ENCODE measurements at places on chromosomes 2 and 18. TPM values are rescaled to one million over a fixed set of nuclear protein-coding genes. Genes with fewer than 3 reads are reported as not detected.

DNA sequence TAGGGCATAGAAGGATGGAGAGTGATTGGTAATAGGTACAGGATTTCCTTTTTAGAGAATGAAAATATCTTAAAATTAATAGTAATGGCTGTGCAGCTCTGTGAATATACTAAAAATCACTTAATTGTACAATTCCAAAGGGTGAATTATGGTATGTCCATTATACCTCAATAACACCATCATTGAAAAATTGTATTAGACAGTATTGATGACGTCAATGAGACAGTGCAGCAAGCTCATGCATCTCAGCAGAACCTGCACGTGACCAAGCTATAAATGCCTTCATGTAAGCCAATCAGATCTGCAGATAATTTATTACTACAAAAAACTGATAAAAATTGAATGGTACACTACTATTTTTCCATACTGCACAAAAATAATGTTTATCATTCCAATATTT is 354.4 kb upstream of the CDH19 start:
- H3K27me3 ChIP-seq = no peaks in the 10 kb centered on the region
- no peak overlapping the region for H3K27ac ChIP-seq
- no peak overlapping the region for H3K4me3 ChIP-seq
- no peaks in the 10 kb centered on the region for H3K36me3 ChIP-seq
- DNase-seq = no peak

DNA sequence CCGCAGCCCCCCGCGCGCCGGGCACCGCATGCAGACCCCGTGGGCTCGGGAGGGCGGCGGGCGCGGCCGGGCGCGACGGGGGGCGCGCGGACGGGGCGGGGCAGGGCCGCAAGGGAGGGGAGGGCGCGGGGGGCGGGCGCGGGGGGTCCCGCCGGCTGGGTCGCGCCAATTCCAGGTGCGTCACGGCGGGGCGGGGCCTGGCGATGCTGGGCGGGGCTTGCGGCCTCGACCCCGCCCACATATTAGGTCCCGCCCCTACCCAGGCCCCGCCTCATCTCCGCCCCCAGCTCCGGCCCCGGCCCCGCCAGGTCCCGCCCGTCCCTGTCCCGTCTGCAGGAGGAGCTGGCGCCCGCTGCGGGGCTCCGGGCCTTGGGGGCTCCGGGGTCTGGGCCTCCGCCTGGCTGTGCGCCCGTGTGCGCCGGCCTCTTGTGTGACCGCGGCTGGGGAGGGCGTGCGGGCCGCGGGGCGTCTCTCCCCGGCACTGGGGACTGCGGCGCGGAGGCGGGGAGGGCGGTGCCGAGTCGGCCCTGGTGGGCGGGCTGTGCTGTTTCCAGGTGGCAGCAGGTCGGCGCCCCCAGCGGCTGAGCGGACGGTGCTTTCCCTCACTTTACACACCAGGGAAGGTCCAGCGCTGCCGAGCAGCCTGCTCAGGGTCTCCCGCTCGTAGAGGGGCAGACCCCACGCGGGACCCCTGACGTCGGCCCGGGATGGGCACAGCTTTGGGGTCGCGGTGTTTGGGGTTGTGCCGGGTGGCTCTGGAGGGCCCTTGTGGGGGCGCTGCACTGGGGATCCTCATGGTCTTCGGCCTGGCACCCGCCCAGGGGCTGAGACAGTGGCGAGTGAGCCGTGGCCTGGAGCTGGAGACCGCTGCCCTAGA is 554 bp downstream of the ING5 start:
- H3K4me3 ChIP-seq = peak overlapping the region; percentile 71
- H3K36me3 ChIP-seq = peaks cover 28% of the 10 kb centered on the region
- H3K4me1 ChIP-seq = peaks cover 22% of the 10 kb centered on the region
- peak overlapping the region; percentile 82 for H3K27ac ChIP-seq
- DNase-seq = peak; percentile 68

TRIM54 gene
- 1.6 TPM for polyA plus RNA-seq

G6PC2 gene
- polyA plus RNA-seq = 0.09 TPM

DNA sequence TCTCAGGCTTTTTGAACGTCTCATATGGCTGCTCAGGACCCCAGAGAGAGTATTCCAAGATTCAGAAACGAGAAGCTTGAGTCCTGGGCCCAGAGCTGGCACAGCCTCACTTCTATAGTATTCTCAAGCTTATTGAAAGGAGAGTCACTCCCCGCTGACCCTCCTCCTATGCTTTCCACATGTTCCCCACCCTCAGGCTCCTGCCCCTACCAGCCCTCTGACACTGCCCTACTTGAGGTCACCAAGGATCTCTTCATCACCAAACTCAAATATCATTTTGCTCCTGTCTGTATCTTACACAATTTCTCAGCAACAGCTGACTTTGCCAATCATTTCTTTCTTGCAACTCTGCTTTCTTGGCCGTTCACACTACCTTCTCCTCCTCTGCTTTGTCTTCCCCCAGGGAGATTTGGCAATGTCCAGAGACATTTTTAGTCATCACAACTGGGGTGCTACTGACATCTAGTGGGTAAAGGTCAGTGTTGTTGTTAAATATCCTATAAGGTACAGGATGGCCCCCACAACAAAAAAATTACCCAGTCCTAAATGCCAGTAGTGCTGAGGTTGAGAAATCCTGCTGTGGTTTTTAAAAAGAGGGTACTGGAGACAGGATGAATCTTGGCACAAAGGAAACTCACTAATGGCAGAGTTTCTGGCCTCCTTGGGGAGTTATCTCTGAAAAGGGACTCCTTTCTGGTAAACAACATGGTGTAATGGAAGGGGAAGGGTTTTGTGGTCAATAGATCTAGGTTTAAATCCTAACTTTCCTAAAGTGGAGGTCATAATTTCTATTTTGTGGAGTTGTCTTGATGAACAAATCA is 26.9 kb upstream of the INSIG2 start:
- no peaks in the 10 kb centered on the region for H3K27me3 ChIP-seq
- no peak overlapping the region for H3K27ac ChIP-seq
- H3K4me3 ChIP-seq = no peak overlapping the region
- no peak for DNase-seq

GRCh38 chr2:219229305-219230058 is at the start of the genes ANKZF1 and ATG9A:
Gene ANKZF1 (plus strand): TSS chr2:219229806. CDS start chr2:219230258, 452 bp downstream.
Gene ATG9A (minus strand): TSS chr2:219229636. CDS start chr2:219228024, 1,612 bp downstream.
- DNase-seq = peak; percentile 100
- peak within 1 kb of the TSS; percentile 97 for H3K27ac ChIP-seq
- peak within 1 kb of the TSS; percentile 98 for H3K4me3 ChIP-seq
- no peaks in the 10 kb centered on the region for H3K27me3 ChIP-seq
- peaks cover 29% of the 10 kb centered on the region for H3K4me1 ChIP-seq

GRCh38 chr2:60867848-60868247 is 13.5 kb upstream of the REL start:
- H3K27me3 ChIP-seq = no peaks in the 10 kb centered on the region
- DNase-seq = no peak
- no peak overlapping the region for H3K4me3 ChIP-seq
- no peak overlapping the region for H3K27ac ChIP-seq
- H3K36me3 ChIP-seq = no peaks in the 10 kb centered on the region

CNDP1 gene
- polyA plus RNA-seq = 1.1 TPM

C1D gene
- 49.6 TPM for polyA plus RNA-seq

TXNDC2 gene
- polyA plus RNA-seq = 0.35 TPM

DNA sequence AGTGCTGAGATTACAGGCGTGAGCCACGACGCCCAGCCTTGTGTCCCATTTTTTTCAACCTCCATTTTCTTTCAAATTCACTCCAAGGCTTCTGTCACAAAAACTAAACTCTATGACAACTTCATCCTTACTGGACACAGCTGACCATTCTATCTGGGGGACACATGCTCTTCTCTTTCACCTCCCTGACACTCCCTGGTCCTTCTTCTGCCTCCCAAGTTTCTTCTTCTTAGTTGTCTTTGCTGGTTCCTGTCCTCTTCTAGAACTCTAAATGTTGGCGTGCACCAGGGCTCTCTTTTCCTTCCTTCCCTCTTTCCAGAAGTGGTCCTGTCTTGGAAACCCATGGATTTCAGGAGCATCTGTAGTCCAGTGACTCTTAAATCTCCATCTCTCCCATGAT is 40.1 kb upstream of the LPIN2 start:
- DNase-seq = no peak
- H3K27ac ChIP-seq = no peak overlapping the region
- H3K4me3 ChIP-seq = no peak overlapping the region
- no peaks in the 10 kb centered on the region for H3K4me1 ChIP-seq
- H3K27me3 ChIP-seq = no peaks in the 10 kb centered on the region

GRCh38 chr2:132547090-132547687 is 122.8 kb downstream of the LYPD1 start:
- no peak overlapping the region for H3K27ac ChIP-seq
- H3K4me3 ChIP-seq = no peak overlapping the region
- H3K27me3 ChIP-seq = no peaks in the 10 kb centered on the region
- no peaks in the 10 kb centered on the region for H3K36me3 ChIP-seq

AFF3 gene
- 41.1 TPM for polyA plus RNA-seq

- H3K27ac ChIP-seq = no peak overlapping the region
- no peak for DNase-seq
- no peaks in the 10 kb centered on the region for H3K36me3 ChIP-seq
- H3K4me3 ChIP-seq = no peak overlapping the region
- no peaks in the 10 kb centered on the region for H3K4me1 ChIP-seq
These were observed 77.3 kb downstream of the LYPD6B start for GRCh38 chr2:149115781-149116180.

DNA sequence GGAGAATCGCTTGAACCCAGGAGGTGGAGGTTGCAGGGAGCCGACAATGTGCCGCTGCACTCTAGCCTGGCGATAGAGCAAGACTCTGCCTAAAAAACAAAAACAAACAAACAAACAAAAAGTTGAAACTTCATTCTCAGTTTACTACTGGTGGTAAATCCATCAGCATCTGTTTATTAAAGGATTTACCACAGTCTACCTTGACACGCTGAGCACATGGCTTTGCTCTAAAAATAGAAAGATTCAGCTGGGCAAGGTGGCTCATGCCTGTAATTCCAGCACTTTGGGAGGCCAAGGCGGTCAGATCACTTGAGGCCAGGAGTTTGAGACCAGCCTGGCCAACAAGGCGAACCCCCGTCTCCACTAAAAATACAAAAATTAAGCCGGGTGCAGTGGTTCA is 201.3 kb downstream of the TGIF1 start:
- no peak for DNase-seq
- H3K36me3 ChIP-seq = no peaks in the 10 kb centered on the region
- no peak overlapping the region for H3K27ac ChIP-seq
- no peaks in the 10 kb centered on the region for H3K4me1 ChIP-seq
- H3K27me3 ChIP-seq = no peaks in the 10 kb centered on the region

DNA sequence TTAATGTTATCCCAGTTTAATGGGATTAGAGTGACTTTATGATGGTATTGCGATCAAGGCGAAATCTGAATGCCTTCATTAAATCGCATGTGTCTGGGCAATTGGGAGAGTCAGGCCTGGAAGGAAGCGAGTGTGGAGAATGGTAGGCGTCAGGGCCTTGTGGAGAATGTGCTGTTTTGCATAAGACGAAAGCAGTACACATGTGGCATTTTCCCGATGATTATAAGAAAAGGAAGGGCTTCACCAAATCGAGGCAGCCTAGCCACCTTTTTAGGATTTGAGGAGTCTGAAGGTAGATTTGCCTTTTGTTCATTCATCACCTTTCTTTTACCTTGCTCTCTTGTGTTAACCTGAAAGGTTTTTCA is 1.0 kb downstream of the ZNF532 start:
- H3K27ac ChIP-seq = peak overlapping the region; percentile 96

- no peaks in the 10 kb centered on the region for H3K36me3 ChIP-seq
- no peak overlapping the region for H3K4me3 ChIP-seq
- no peaks in the 10 kb centered on the region for H3K4me1 ChIP-seq
- DNase-seq = no peak
- H3K27ac ChIP-seq = peak overlapping the region; percentile 71
These were observed 9.9 kb downstream of the FHL2 start for GRCh38 chr2:105388971-105389381.

DNA sequence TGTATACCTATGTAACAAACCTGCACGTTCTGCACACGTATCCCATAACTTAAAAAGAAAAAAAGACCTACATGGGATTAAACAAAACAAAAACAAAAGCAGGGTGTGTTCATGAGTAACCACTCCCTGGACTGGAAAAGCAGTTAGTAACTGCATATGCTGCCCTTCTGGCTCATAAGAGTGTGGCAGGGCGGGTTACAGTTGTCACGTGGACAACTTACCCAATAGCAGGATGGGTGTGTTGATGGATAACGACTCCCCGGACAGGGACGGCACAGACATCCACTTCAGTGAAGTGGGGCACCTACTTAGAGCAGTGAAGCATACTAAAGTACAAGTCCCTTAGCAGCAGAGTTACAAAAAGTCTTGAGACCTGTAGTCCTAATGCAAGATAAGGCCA is 136.7 kb downstream of the CCBE1 start:
- H3K4me3 ChIP-seq = no peak overlapping the region
- no peaks in the 10 kb centered on the region for H3K36me3 ChIP-seq
- H3K27me3 ChIP-seq = no peaks in the 10 kb centered on the region
- peaks cover 3% of the 10 kb centered on the region for H3K4me1 ChIP-seq
- no peak for DNase-seq
- H3K27ac ChIP-seq = no peak overlapping the region

DNA sequence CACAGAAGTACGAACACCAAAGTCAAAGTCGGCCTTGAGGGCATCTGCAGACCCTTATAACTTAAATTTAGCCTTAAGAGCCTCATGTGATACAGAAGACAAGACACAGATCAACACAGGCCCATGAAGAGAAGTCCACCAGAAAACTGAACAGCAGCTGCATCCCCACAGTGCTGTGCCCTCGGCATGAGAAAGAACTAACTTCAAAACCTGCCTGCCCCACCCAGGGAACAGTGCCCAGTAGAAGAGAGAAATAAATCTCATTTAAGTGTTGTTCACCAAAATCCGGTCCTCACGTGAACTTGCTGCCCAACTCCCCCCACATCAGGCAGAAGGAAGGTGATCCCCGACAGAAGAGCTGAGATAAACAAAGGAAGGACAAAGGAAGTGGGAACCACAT is 73.7 kb downstream of the PXDN start:
- H3K36me3 ChIP-seq = peaks cover 35% of the 10 kb centered on the region
- no peak for DNase-seq
- H3K27me3 ChIP-seq = no peaks in the 10 kb centered on the region
- no peak overlapping the region for H3K27ac ChIP-seq
- H3K4me3 ChIP-seq = no peak overlapping the region

- H3K27ac ChIP-seq = no peak overlapping the region
- no peaks in the 10 kb centered on the region for H3K27me3 ChIP-seq
- H3K36me3 ChIP-seq = no peaks in the 10 kb centered on the region
- H3K4me3 ChIP-seq = no peak overlapping the region
These were observed 37.5 kb upstream of the PPM1B start for GRCh38 chr2:44131177-44131576.

NCKAP5 gene
- 17.7 TPM for polyA plus RNA-seq

All from spinal cord (tissue), 10 donors.